Dermis blood vessel endothelial cell (primary cell): ENCODE measurements at places on chromosomes 11 and 22.

DNA sequence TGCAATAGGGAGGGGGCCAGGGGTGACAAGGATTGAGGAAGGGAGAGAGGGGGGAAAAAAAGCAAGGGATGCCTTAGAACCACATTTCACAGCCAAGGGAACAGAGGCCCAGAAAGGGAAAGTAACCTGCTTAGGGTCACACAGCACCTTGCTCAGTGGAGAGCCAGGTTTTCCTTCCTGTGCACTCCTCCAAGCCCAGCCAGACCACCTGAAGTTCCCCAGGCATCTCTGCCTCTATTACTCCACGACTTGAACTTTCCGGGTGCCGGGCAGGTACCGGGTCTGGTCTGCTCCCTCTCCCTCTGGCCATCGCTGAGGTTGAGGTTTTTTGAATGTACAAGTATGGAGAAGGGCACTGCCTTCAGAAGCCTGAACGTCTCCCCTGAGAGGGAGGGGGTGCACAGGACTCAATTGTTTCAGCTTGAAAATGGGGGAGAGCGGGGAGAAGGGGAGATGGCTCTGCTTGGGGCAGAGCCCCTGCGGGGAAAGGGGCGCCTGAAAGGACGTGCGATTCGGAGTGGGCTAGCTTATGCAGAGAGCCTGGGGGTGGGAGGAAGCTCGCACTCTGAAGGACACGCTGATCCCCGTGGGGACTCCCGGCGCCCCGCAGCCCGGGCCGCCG lies 516 bp upstream of the SERPINH1 start:
- DNase-seq, result no peak

DNA sequence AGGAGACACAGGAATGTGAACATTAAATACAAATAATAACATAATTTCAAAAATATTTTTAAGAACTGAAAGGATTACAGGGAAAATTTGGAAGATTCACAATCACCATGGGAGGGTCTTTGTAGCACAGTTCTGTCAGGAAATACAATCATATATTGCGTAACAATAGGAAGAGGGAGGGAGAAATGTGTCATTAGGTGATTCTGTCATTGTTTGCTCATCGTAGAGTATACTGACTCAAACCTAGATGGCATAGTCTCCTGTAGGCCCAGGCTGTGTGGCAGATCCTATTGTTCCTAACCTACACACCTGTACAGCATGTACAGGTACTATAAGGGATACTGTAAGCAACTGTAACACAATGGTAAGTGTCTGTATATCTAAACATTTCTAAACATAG lies 330.4 kb downstream of the BRD1 start:
- DNase-seq, result no peak

GRCh38 chr11:113189909-113190667 lies 124.3 kb upstream of the TTC12 start:
- no peak for DNase-seq

- no peak for DNase-seq
These were observed 10.6 kb downstream of the RAB6A start for GRCh38 chr11:73750228-73750627.
